ENCODE measurements at places on chromosomes 12 and 14.

- DNase-seq: peak; percentile 14
These were observed 1178.8 kb downstream of the VRK1 start for GRCh38 chr14:97975962-97976361.

GRCh38 chr12:26632756-26633155, 200.2 kb downstream of the ITPR2 start:
- no peak for DNase-seq

GRCh38 chr12:112140728-112141127, 15.4 kb downstream of the TRAFD1 start:
- DNase-seq: no peak

- no peak for DNase-seq
These were observed 109.7 kb downstream of the ANO4 start for GRCh38 chr12:100904270-100904669.

GRCh38 chr12:24460506-24460905, 488.4 kb downstream of the BCAT1 start:
- no peak for DNase-seq

DNA sequence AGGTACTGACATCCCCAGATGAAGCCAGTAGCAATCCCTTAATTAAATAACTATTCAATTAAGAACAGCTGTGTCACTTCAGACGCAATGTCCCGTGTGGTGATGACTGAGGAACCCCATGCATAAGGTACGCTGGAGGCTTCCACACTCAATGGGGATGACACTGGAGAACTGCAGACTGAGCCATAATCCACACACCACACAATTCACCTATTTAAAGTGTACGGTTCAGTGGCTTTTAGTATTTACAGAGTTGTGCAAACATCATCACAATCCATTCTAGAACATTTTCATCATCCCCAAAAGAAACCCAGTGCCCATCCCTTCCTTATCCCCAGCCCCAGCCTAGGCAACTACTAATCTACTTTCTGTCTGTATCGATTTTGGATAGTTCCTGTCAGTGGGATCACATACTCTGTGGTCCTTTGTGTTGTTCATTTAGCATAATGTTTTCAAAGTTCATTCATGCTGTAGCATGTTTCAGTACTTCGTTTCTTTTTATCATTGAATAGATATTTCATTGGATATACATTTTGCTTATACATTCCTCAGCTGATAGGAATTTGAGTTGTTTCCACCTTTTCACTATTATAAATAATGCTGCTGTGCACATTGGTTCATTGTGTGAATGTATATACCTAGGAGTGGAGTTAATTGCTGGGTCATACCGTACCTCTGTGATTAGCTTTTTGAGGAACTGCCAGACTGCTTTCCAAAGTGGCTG, 61.1 kb downstream of the NINJ2 start:
- DNase-seq: no peak

GRCh38 chr12:67727702-67728666, 79.4 kb downstream of the DYRK2 start:
- no peak for DNase-seq

DNA sequence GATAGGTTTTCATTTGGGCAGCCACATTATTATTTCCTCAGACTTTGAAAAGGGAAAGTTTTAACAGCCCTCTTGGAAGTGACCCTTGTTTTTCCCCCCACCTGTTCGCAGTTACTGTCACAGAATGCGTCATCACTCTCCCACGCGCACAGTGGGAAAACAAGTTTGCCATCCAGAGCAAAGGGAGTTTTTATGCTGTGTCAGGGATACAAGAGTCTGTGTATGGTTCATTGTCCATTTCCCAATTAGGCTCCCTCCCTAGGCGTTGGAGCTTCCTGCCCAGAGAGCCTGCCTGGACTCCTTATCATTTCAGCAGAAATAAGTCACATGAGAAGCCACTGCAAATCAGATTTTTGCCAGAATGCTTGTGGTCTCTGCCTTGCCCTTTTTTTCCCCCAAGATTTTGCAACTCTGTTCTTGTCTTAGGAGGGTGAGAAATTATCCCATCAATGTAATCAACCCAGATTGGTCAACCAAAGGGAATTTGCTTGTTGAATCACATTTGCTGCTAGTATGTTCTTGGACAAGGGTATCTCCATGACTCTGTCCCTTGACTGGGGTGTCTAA, 104.1 kb downstream of the IGF1 start:
- no peak for DNase-seq

GRCh38 chr14:98704441-98704840, 567.6 kb downstream of the BCL11B start:
- DNase-seq: peak; percentile 47

DNA sequence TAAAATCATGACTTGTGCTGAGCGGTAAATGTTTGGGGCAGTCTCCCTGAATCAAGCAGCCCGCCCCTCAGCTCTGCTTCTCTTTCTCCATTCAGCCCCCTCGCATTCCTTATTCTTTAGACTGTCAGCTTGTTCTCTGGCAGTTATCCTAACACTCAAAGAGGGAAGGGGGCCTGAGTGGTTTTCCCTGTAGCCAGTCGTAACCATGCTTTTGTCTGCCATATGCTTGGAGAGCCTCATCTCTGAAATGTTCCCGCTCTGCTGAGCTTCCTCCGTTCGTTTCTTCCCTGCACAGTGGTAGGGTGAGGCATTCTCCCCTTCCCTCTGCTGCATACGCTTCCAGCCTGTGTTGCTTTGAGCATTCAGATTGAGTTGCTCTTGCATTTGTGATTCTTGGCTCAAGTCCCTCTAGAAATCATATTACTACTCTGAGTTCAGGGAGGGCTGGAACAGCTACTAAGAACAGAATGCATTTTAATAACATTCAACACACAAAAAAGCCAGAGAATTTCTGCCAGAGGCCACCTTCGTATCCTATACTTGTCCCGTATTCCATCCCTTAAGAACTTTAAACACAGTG, 119.7 kb downstream of the FBXL14 start:
- DNase-seq: no peak

DNA sequence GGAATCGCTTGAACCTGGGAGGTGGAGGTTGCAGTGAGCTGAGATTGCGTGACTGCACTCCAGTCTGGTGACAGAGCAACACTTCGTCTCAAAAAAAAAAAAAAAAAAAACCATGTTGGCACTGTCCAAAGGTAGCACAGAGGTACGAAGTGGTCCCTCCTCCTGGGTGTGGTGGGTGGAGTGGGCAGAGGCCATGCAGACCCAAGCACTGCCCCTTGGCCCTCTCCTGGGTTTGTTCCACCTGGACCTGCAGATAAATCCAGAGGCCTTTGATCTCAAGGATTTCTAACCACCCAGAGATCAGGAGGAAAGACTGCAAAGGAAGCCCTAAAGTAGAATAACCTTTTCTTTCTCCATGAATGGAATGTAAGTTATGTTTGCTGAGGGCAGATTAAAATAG, 8.7 kb upstream of the GALNT6 start:
- no peak for DNase-seq

DNA sequence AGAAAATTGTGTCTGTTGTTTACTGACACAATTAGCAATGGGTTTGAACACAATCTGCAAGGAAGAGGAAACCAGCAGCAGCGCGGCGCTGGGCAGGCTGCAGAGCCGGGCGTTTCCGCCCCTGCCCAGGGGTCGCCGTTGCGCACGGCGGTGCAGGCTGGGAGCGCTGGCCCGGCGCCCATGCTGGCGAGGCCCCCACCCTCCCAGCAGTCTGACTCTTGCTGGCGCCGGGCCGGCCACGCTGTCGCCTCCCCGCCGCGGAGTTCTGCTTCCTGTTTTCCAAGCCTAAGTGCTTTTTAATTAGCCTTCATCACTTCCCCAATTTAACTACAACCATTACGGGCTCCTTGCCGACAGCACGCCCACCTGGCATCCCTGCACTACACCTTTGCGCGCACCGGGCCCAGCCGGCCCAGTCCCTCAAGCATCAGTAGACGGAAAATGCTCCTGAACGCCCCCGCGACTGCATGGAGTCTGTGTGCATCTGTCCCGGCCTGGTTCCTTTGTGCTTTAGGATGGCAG, 212.1 kb downstream of the GXYLT1 start:
- peak; percentile 52 for DNase-seq

- no peak for DNase-seq
These were observed 1.3 kb upstream of the EMP1 start for GRCh38 chr12:13195250-13195649.

GRCh38 chr12:89800435-89800834, 91.8 kb upstream of the ATP2B1 start:
- DNase-seq: no peak

DNA sequence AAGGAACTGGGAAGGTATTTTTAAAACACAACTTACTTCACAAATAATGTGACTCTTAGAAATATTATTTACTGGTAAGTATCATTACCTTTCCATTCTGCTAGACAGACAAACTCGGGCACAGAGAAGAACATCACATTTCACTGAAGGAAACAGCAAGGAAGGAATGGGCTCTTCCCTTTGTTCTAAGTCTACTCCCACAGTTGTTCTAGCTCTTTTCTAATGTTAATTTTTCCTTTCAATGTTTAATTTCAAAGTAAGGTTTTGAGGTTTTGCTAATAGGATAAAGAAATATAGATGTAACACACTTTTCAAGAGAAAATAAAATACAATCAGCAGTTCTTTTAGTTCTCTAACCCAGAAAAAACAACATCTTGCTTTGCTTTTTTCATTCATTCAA, 7.0 kb downstream of the NID2 start:
- DNase-seq: no peak

DNA sequence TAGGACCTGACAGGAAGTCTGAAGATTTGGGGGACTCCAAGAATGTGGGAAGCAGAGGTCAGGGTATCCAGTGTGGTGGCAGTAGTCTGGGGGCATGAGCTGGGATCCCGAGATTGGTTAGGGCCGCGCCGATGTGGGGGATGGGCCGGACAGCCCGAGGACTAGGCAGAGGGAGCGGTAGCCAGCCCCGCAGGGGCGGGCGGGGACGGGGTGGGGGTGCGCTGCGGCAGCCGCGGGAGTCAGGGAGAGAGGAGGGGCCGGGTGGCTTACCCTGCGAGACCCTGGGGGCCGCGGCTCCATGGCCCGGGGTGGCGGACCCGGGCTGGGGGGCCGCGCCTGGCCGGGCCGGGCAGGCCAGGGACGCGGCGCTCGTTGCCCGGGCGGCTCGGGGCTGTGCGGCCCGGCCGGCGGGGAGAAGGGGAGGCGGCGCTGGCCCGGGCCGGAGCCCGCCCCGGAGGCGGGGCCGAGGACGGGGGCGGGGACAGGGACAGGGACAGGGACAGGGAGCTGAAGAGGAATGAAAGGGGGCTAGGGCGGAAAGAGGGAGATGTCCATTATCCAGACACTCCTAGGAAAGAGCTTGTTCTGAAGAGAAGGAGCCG, 5.6 kb downstream of the ZNF385A start:
- DNase-seq: no peak

DNA sequence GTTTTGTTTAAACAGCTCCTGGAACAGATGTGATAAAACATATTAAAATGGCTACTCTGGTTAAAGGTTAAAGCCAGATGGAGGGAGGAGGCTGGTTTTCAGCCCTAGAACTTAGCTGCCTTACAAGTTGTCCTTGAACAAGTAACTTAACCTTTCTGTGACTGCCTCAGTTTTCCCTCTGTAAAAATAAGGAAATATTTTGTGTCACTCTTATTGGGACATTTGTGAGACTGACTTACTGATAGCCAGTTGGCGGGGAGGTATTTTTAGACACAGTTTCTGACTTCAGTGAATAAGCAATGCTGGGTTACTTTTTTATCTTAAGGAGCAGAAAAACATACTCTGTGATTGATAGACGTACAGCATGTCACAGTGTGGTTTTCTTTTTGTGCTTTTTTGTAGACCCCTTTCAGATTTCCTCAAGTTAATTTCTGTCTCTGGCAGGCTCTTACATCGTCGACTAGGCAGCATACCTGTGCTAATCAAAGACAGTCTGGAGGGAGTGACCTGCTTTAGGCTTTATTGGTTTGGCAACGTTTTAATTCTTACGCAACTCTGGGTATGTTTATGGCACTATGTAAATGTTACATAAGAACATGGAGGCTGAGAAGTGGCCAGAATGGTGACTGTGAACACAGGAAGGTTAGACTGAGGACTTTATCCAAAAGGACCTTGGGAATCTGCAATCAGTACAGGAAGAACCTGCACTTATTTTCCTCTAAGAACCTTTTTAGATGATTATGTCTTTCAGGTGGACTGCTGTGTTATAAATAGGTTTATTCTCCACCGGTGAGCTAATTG, 3.3 kb downstream of the ACVR1B start:
- DNase-seq: no peak

DNA sequence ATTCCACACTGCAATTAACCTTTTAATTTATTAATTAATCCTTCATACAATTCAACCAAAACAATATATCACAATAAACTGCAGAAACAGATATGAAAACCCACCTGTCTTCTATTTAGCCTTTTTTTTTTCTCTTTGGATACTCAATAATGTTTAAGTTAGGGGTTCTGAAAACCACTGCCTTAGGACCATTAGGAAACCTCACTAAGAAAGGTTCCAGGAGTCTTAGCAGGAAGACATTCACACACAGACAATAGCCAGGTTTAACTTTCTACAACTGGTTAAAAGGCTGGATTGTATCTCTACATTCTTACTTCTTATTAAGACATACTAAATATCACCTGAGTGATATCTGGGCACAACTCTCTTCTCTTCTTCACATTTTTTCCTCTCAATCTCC, 3.3 kb downstream of the SEC23A start:
- DNase-seq: no peak

DNA sequence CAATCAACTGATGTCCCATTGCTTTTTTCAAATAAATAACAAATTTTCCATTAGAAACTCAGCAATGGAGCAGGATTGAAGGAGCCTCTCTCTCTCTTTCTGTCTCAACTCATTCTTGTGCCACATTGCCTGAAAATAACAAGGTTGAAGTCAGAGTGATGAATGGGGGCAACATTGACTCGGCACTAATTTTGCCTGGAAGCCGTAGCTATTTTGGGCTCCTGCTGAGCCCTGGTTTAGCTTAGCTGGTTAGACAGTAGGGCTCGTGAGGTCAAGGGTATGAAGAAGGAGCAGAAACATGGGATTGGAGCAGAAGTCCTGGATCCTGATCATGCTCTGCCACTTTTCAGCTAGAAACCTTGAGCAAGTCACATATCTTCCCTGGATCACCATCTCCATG, 38.9 kb downstream of the WSCD2 start:
- no peak for DNase-seq

GRCh38 chr14:21965042-21965441, 291.4 kb upstream of the OR4E1 start:
- DNase-seq: peak; percentile 53

DNA sequence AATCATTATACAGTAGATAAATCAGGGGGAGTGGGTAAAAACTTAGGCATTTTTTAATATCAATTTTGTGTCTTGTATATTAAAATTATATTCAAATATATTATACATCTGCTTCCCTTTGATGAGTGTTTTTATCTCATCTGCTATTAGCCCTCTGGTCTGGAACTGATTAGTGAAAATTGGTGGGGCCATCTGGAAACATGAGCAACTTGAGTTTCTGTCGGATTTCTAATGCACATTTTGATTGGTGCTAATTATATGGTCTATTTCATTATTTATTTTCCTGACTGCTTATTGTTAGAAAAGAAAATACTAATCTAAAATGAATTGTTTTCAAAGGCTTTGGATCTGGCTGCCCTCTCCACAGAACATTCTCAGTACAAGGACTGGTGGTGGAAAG, 28.2 kb downstream of the TTC8 start:
- DNase-seq: no peak
